ENCODE measurements at places on chromosomes 16 and 17.
A peak's percentile ranks its signal among the peaks of the same experiment; 100 is the strongest.

GRCh38 chr17:81340607-81341515, 45.8 kb upstream of the SLC38A10 start:
- DNase-seq, result no peak

GRCh38 chr17:59892251-59892923, 356 bp downstream of the TUBD1 start:
- no peak for DNase-seq

GRCh38 chr17:13395862-13396261, 205.9 kb downstream of the HS3ST3A1 start:
- DNase-seq, result no peak

DNA sequence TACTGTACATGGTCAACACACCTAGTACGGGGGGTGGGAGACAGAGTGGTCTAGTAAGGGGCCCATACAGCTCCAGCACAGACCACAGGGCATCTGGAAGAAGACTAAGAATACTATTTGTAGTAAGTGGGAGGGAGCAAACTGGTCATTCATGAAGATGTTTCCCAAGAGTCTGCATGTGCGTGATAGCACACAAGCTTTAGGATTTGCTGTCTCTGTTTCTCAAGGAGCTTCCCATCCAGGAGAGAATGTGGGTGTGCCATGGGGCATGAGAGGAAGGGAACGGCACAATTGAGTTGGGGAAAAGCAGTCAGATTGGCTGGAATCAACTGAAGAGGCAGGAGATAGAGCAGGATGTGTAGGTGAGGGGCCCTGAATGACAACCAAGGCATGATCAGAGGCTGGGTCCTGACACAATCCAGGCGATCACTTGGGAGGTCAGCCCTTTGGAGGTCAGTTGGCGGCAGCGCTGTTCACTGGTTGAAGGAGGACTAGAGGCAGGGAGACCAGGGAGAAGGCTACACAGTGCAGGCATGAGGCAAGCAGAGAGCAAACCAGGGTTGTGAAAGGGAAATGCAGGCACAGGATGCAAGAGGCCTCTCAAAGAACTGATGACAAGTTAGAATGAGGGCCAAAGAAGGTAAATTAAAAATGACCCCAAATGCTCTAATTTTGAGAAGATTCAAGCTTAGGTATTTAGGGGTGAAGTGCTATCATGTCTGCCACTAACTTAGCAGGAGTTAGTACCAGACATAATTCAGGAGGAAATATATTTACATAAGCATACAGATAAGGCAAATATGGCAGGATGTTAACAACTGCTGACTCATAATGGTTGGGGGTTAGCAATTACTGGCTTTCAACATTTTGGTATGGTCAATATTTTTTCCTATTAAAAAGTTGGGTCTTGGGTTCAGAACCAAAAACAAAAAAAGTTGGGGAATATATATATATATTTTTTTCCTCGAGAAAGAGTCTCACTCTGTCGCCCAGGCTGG, 10.3 kb downstream of the UBE2O start:
- DNase-seq, result no peak

DNA sequence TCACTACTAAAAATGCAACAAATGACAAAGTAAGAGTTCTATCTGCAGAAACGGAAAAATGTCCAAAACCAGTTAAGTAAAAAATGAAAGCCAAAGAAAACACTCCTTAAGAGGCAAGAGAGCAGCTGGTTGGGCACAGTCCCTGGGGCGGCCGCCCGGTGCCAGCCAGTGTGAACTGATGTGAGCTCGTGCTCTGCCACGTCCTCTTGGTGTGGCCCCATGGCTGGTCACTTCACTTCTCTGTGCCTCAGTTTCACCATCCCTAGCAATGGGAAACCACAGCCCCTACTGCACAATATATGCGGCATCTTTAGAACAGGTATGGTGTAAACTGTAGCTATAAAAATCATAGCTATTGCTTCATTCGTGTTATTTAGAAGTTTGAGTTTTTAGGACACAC, 21.2 kb downstream of the USP36 start:
- no peak for DNase-seq

DNA sequence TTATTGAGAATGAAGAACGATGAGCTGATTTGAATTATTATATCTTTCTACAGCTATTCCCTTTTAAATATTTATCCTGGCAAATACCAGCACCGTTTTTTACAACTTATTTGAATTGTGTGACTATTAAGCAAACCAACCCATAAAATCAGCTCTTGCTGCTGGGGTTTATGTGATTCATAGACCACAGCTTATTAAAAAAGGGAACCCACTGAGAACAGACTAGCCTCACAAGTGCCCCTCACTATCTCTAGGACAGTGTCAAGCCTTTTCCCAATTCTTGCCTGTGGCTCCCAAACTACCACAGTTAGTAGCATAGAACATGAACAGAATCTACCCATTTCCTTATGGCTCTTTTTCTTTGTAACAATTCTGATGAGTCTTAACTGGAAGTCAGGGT, 6.1 kb upstream of the LIG3 start:
- DNase-seq, result no peak

DNA sequence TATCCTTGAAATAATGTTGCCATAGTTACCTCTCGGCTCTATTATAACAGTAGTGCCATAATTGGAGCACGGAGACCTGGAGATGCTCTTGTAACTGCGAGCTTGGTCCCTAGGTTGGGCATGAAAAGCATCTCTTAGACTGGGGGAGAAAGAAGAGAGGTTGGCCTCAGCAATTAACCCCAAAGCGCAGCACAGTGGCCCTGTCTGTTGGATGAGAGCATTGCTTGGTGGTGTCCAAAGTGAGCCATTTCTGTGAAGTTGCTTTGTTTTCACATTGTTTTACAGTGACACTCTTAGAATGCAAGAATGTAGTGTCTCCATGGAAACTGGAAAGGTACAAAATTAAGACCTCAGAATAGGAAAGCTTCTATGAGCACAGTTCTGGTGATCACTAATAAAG, 660.7 kb upstream of the EEF2KMT start:
- no peak for DNase-seq

GRCh38 chr17:75475851-75476250, 19.4 kb downstream of the TMEM94 start:
- DNase-seq, result no peak

GRCh38 chr16:88768071-88768783, 16.8 kb downstream of the PIEZO1 start:
- DNase-seq, result no peak

DNA sequence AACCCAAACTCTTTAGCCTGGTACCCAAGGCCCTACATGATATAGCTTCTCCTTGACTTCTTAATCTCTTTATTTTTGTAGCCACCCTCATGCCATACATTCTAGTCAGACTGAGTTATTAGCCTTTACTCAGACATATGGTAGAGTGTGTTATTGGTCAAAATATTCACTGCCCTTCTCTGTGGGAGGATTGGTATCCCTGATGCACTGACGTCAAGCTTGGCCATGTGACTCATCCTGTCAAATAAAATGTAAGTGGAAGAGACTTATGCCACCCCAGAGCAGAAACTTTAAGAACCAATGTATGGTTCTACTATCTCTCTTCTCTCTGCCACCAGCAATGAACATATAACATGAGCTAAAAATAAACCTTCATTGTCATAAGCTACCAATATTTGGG, 12.2 kb upstream of the BEAN1 start:
- no peak for DNase-seq

DNA sequence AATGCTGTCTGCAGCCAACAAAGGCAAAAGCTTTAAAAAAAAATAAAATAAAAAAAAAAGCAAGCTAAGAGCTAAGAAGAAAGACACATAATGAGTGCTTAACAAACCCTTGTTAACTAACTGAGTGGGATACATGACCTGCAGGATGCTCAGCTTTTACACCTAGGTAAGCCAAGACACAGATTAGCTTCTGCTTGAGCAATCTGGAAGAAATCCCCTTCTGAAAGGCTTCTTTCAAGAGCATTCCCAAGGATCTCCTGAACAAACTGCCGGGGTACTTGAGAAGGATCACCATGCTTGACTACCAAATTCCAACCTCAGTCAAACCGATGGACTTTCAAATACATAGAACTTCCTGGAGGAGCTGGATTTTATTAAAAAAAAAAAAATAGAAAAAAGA, 92.9 kb downstream of the SMG6 start:
- no peak for DNase-seq

- DNase-seq, result no peak
These were observed 83.8 kb downstream of the GNAO1 start for GRCh38 chr16:56275076-56275475.

DNA sequence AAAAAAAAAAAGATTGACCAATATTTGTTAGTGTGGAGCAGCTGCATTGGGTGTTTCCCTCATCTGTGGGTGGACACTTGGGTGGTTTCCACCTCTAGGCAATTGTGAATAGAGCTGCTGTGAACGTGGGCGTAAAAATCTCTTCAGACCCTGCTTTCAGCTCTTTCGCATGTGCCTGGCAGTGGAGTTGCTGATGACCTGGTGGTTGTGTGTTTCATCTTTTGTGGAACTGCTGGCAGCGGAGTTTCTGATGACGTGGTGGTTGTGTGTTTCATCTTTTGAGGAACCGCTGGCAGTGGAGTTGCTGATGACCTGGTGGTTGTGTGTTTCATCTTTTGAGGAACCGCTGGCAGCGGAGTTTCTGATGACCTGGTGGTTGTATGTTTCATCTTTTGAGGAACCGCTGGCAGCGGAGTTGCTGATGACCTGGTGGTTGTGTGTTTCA, 21.4 kb downstream of the ZC3H18 start:
- peak; percentile 27 for DNase-seq

- no peak for DNase-seq
These were observed 53.7 kb upstream of the ETV4 start for GRCh38 chr17:43599835-43600234.

- DNase-seq, result no peak
These were observed 22.3 kb downstream of the ARHGAP27 start for GRCh38 chr17:45410144-45411091.

DNA sequence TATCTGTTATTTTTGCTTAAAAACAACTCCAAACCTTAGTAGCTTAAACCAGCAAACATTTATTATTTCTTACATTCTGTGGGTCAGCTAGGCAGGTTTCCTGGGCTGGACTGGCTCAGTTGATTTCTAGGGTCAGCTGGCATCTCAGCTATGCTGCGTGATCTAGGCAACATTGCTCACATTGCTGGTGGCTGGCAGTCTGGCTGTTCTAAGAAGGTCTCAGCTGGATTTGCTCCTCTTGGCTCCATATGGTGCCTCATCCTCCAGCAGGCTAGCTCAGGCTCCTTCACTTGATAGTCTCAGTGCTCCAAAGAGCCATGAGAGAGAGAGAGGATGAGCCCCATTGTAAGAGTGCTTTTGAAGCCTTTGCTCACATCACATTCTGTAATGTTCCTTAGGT, 470.6 kb upstream of the CDH5 start:
- no peak for DNase-seq

DNA sequence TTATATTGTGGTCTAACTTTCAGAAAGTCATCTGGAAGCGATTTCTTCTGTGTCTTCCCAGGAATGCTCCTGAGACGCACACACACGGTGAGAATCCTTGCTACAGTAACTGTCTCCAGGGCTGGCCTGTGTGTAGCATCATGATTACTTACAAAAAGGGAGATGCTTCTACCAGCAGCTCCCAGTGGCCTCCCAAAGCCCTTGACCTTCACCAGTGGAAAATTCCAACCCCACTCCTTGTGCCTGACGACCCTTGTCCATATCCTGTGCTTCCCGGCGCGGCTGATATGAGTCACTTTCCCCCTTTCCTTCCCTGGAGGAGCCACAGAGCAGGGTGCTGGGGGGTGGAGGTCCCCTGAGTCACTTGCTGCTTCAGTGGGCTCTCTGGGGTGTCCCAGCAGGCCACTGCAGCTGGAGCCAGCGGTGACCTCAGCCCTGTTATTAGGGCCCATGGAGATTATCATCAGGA, 22.1 kb upstream of the NAT9 start:
- DNase-seq, result no peak

- DNase-seq, result no peak
These were observed 7.0 kb downstream of the TMIGD1 start for GRCh38 chr17:30326809-30327208.

DNA sequence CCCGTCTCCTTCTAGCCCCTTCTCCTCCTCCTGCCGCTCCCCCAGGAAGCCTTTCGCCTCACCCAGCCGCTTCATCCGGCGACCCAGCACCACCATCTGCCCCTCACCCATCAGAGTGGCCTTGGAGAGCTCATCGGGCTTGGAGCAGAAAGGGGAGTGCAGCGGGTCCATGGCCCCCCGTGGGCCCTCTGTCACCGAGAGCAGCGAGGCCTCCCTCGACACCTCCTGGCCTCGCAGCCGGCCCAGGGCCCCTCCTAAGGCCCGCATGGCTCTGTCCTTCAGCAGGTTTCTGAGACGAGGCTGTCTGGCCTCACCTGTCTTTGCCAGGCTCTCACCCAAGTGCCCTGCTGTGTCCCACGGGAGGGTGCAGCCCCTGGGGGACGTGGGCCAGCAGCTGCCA, 87.9 kb downstream of the RGS9 start:
- DNase-seq, result no peak

DNA sequence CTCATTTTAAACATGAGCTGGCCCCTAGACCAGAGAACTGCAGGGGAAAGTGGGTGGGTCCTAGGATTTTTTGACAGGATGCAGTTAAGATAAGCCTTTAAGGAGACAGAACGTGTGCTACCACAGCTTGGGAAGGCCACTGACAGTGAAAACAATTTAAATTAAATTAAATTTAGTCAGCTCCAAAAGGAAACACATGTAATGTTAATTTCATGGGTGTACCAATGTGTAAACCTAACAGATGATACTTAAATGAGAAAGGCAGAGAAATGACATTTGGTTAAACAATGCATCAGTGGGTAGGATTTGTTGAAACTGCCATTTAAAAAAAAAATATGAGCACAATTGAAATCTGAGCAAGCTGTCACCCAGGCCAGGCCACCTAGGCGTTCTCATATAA, 250.8 kb downstream of the XYLT1 start:
- no peak for DNase-seq

DNA sequence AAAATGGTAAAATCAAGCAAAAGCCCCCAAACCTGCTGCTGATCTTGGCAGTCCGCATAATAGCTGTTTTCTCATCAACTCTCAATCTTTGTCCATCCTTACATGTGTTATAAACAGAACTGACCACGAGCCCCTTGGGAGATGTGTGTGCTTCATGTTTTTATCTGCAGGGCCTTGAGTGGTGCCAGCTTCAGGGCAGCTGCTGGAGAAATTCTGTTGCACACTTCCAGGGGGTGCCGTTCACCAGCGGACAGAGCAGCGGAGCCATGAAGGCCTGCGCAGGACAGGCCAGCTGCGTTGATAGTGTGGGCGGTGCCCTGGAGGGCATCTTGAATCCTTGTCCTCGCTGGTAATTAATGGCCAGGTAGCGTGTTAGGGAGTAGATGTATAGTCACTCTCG, 20.1 kb downstream of the MPRIP start:
- no peak for DNase-seq

All from esophagus squamous epithelium (tissue), 5 donors.